ENCODE measurements at places on chromosomes 7 and 10.
A peak's percentile ranks its signal among the peaks of the same experiment; 100 is the strongest.

- peak; percentile 18 for DNase-seq
Measured at GRCh38 chr10:123636598-123637325, 29.4 kb upstream of the GPR26 start.

GRCh38 chr10:91290607-91291006 lies 70.1 kb downstream of the PCGF5 start:
- DNase-seq, result no peak

DNA sequence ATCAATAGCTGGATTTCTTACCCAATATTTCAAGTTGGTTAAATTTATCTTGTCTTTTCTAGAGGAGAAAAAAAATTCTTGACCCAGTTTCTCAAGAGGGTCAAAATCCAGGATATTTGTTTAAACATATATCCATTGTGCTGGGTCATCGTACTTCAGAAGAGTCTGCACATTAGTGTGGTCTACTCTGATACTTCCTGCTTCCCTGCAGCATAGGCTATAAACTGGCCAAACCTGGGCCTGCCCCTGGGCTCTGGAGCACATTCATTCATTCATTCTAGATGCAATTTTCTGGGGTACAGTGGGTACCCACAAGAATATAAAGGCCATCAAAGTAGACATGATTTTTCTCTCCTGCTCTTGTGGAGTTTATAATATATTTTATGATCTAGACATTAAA lies 142.1 kb upstream of the WNT16 start:
- DNase-seq, result no peak

GRCh38 chr10:79066411-79067240 lies 2.1 kb upstream of the ZMIZ1 start:
- no peak for DNase-seq

- no peak for DNase-seq
Measured at GRCh38 chr10:49633327-49634068, 19.7 kb downstream of the CHAT start.

- DNase-seq, result no peak
Measured at GRCh38 chr10:44895280-44895679, 15.9 kb upstream of the TMEM72 start.

DNA sequence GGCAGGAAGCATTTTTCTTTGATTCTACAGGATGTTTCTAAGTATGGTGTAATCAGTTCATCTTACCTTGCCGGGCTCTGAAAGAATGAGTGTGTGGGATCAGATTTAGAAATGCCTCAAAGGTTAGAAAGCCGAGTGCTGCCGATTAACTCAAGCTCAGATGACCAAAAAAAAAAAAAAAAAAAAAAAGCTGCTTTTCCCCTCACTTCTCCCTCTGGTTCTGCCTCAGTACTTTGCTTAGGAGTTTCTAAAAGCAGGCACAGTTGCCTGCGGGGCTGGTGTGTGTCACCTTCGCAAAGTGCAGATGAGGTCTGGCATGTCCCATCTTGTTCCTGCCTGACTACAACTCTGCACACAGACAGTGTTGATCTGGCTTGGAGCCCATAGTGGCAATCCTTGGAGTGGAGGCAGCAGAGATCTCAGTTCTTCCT lies 47.0 kb downstream of the KIAA1217 start:
- peak; percentile 88 for DNase-seq

DNA sequence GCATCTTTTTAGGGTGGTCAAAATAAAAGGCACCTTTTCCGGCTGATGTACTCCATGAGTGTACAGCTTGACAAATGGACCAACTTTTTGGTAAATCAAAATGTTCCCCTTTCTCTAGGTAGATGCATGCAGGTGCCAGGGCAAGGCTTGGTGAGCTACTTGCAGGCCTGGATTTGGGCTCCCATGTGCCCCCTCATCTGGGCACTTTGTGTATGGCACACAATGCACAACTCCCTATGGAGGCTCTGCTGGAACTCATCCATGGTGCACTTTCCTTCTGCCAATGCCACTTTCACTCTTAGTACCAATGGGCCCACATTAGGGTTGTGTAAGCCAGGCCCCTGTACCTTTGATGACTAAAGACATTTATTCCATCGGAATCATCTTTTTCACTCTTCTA lies 300.8 kb downstream of the SDHAF3 start:
- DNase-seq, result no peak

GRCh38 chr7:93156884-93157283 lies 8.7 kb upstream of the SAMD9L start:
- no peak for DNase-seq

- DNase-seq, result no peak
Measured at GRCh38 chr10:119025776-119026175, 3.7 kb upstream of the NANOS1 start.

DNA sequence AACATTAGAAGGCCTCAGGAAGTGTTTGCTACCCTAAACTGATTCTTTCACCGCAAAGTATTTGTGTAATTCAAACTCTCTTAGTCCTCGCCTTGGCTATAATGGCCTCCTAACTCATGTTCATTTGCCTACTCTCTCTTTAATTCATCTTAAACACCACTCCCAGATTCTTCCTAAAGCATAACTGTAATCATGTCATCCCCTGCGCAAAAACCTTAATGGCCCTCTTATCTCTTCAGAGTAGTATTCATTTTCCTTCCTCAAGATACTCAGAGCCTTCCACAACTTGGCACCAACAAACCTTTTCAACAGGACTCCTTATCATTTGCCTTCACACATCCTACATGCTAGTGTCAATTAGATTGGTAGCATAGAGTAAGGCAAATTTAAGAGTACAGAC lies 42.9 kb downstream of the CSTF2T start:
- no peak for DNase-seq

- no peak for DNase-seq
Measured at GRCh38 chr7:96331775-96332174, 9.9 kb upstream of the SLC25A13 start.

- no peak for DNase-seq
Measured at GRCh38 chr7:38630720-38631673, at the start of gene AMPH. Gene AMPH, minus strand, starts transcription at chr7:38631373. Its CDS starts 22 bp downstream, at chr7:38631351.

- DNase-seq, result no peak
Measured at GRCh38 chr7:116166156-116166555, 44.2 kb upstream of the TES start.

GRCh38 chr7:105480931-105481330 lies 41.1 kb downstream of the PUS7 start:
- DNase-seq, result no peak

DNA sequence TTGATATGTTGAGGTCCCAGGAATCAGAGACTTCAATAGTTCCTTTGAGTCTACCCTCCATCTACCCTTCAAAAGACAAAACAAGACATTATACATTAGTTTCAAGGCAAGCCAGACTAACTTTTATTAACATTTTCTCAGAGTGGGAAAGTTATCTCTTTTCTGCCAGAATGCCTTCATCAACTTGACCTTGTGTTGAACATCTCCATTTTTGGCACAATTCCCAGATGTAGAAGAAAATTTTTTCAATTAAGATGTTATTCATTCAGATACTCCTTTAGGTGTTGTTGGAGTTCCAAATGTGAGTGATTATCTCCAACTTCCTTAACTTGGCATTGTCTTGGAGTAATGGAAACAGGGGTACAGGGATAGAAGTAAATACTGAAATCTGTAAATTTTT lies 59.1 kb downstream of the NRF1 start:
- no peak for DNase-seq

GRCh38 chr7:51237446-51238133 lies 79.0 kb downstream of the COBL start:
- no peak for DNase-seq

DNA sequence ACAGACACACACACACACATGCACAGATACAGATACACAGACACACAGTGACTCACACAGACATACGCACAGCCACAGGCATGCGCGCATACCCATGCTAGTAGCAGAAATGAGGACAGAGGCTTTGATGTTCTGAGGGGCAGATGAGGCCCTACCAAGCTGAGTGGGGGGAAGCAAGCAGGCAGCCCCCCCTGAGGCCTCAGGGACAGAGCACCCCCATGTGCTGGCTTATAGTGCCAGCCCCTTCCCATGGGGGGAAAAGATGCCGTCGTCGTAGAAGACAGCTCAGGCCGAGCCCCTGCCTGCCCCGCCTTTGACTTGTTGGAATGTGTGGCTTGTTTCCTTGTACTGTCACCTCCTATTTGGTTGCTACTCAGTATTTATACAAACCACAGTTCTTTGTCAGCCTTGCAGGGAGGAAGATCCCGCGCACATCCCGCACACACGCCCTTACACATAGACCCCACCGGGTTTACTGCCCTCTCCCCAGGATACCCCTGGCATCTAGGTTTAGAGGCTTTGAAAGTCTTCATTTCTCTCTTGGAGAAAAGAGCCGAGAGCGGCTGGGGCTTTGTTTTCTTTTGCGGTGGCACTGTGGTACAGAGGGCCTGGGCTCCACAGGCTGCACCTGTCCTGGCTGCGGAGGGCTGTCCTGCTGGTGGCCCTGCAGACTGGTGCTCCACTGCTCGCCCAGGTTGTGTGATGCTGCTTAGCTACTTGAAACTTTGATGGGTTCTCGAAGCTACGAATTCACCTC lies 112.5 kb downstream of the DOCK1 start:
- DNase-seq, result no peak

GRCh38 chr7:1053002-1053411 lies 8.7 kb downstream of the GPR146 start:
- no peak for DNase-seq

GRCh38 chr10:27646194-27646593 lies 99.4 kb downstream of the MKX start:
- DNase-seq, result no peak

DNA sequence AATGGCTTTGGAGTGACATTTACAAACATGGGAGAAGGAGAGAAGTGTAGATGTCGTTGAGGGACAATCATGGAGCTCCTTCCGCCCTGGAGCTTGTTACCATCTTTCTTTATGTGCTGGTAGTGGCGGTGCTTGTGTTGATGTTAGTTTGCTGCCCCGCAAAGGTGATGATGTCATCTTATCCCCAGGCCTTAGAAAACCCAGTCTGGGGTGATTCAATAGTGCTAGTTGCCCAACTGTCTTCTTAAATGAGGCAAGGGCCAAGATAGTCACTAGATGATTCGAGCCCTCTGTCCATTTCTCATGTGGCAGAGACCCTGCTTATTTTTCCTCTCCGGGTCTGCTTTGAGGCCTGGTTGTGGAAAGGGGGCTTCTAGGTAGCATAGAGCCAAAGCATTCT lies 277.4 kb downstream of the CCSER2 start:
- peak; percentile 36 for DNase-seq

- DNase-seq, result no peak
Measured at GRCh38 chr7:151512353-151512752, 7.3 kb downstream of the RHEB start.

DNA sequence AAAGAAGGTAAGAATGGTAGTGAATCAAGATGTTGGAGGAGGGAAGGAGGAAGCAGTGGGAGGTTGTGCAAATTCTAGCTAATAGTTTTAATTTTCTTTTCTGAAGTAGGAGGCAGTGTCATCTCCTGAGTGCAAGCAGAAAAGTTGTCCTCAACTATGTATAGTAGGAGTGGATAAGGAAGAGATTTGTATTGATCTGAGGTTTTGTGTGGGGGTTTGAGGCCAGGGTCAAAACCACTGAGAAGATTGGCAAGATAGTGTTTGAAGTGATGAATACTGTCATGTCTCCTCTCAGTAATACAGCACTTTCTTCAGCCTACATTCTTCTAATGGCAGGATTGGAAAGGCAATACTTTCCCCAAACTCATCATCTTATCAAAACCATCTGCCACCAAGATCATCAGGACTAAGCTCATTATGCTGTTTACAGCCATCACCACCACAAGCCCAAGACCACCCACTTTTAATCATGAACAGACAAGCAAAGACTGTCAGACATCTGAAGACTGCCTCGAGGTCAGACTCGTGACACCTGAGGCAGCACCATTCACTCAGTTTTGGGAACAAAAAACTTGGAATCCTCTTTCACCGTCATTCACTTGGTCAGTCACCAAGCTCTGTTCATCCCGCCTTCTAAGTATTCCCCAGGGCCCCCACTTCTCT lies 1.5 kb upstream of the MIOS start:
- no peak for DNase-seq

DNA sequence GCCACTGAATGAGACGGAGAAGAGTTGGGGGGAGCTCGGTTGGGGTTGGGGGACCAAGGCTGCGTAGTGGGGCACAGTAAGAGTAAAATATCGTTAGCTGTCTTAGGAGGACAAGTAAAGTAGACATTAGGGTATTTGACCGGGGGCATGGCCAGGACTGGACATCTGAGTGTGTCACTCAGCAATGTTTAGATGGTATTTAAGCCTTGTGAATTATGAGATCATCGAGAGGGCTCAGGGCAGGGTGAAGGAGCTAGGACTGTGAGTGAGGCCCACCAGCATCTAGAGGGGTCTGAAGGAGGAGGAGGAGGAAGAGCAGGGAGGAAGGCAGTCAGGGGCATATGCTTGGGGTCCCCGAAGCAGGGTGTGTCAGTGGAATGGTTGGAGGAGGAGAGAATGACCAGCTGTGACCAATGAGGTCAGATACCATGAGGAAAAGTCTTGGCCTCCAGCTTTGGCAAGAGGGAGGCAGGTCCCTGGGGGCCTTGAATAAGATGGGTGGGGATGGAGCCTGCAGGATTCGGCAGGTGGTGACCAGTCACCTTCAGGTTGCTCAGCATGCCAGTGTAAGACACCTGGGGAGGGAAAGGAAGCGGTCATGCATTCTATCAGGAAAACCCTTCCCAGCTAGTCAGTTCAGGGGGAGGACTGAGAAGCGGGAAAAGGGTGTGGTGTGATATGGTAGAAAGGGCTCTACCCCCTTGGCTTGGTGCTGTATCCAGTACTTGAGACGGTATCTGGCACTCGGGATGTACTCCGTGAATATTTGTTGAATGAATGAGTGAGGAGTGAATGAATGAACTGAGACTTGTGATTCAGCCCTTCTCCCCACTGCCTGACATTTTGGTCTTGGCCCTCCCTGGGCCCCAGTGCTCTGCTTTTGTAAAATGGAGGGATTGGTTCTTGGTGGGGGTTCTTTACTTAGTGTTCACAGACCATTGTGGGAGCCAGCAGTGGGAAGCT lies 34.8 kb upstream of the SH2D4B start:
- no peak for DNase-seq

- no peak for DNase-seq
Measured at GRCh38 chr7:73976761-73977618, 51.0 kb upstream of the ELN start.

DNA sequence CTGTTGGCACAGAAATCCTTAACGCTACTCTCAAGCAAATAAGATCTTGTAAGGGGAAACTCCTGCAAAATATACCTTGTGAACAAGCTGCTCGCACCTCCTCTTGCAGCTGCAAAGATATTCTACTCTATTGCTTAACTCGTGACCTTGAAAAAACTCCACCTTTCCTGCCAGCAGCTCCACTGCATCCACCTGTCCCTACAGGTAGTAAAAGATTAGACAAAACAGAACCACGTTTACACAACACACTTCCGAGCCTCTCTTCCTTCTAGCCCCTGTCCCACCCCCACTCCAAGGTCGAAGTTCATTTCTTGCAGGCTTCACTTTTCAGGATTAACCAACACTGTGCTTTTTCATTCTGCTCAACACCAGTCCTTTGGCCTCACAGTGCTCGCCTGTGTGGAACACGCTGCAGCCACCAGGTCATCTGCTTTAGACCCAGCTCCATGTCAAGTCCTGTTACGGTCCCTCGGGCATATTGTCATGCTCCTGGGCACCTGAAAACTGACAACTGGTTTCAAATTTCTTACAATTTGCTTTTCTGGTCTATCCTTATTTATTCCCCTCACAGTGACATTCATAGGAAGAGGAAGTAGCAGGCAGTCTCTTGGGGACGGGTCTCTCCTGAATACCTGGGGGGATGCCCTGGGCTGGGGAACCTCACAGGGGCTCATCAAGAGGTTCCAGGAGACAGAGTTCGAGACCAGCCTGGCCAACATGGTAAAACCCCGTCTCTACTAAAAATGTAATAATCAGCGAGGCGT lies 165.8 kb upstream of the KLF14 start:
- DNase-seq, result no peak
